ENCODE measurements at places on chromosomes 5 and 9. TPM values are rescaled to one million over a fixed set of nuclear protein-coding genes. Genes with fewer than 3 reads are reported as not detected.

SLC22A4 gene
- total RNA-seq = 1.7 TPM

GADD45G gene
- total RNA-seq = not detected

ACOT12 gene
- not detected for total RNA-seq

ECPAS gene
- 56.1 TPM for total RNA-seq

OTULINL gene
- total RNA-seq = 1.8 TPM

NTRK2 gene
- total RNA-seq = under 0.01 TPM

KLHL3 gene
- total RNA-seq = 2.0 TPM

SHOC1 gene
- 0.03 TPM for total RNA-seq

OLFML2A gene
- total RNA-seq = 3.1 TPM

PIP5K1B gene
- total RNA-seq = 0.04 TPM

FOXE1 gene
- total RNA-seq = 0.32 TPM

SLC1A1 gene
- total RNA-seq = not detected

TAF1L gene
- not detected for total RNA-seq

ERAP2 gene
- 29.8 TPM for total RNA-seq

LAMC3 gene
- total RNA-seq = not detected

CPLANE1 gene
- 12.9 TPM for total RNA-seq

FCN2 gene
- not detected for total RNA-seq

TLE1 gene
- total RNA-seq = 21.4 TPM

IFNA21 gene
- total RNA-seq = not detected

DOCK2 gene
- total RNA-seq = 2.0 TPM

FOXD4L4 gene
- not detected for total RNA-seq

MYOT gene
- total RNA-seq = 0.18 TPM

STK32A gene
- total RNA-seq = not detected

AJM1 gene
- total RNA-seq = 0.42 TPM

PCDHB8 gene
- not detected for total RNA-seq

CCDC180 gene
- 0.54 TPM for total RNA-seq

GAPVD1 gene
- 45.3 TPM for total RNA-seq

FLT4 gene
- 0.17 TPM for total RNA-seq

CATSPER3 gene
- 0.10 TPM for total RNA-seq

SAXO1 gene
- total RNA-seq = not detected

ANGPTL2 gene
- 0.37 TPM for total RNA-seq

DBH gene
- total RNA-seq = not detected

OR1Q1 gene
- total RNA-seq = not detected

SPATA31E1 gene
- not detected for total RNA-seq

PCDHGA9 gene
- 0.68 TPM for total RNA-seq

KIF20A gene
- total RNA-seq = 60.7 TPM

PHYHD1 gene
- total RNA-seq = 12.9 TPM

IL5 gene
- total RNA-seq = not detected

IFT74 gene
- 15.5 TPM for total RNA-seq

FST gene
- total RNA-seq = 529 TPM

PCDHA7 gene
- total RNA-seq = not detected

MARCOL gene
- total RNA-seq = not detected

FBN2 gene
- total RNA-seq = 81.6 TPM

SPATA31D4 gene
- not detected for total RNA-seq

RLN2 gene
- total RNA-seq = 0.92 TPM

MEIKIN gene
- not detected for total RNA-seq

SLC46A2 gene
- not detected for total RNA-seq

RUFY1 gene
- 27.4 TPM for total RNA-seq

NR2F1-AS1 gene
- not detected for total RNA-seq

SLC36A2 gene
- not detected for total RNA-seq

NUDCD2 gene
- 23.8 TPM for total RNA-seq

IFNE gene
- 1.4 TPM for total RNA-seq
